ENCODE measurements at places on chromosomes 1 and 21.

DNA sequence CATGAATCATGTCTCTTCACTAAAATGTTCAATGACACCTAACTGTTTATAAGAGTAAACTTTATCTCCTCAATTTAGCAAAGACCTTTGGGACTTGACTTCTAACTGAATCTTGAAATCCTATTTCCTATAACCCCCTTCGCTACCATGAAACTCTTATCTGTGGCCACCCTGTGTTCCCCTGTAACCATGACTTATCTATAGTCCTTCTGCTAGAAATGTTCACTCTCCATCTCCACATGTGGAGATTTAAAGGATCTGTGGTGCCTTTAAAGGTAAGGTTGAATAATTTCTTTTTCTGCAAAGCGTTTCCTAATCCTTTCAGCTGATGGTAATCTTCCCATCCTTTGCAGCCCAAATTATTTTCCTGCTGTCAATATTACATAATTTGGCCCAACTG lies 436.3 kb upstream of the RUNX1 start:
- no peak for DNase-seq

DNA sequence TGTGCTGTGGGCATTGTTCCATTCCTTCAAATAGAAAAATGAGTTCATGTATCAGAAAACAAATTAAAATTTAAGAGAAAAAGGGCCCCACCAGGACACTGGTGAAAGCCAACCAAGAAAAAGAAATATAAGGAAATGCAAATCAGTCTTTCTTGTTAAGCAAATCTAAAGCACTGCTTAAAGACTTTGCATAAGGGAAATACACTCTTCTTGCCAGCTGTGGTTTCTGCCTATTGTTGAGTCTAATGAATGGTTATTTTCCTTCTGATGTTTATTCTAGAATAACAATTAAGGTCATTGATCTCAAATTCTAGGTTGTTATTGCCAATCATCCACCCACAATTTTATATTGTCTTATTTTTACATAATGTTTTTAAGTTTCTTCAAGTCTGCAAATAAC lies 158.6 kb upstream of the SNX7 start:
- DNase-seq = no peak

- no peak for DNase-seq
Measured at GRCh38 chr21:43684424-43684823, 25.1 kb downstream of the RRP1B start.

DNA sequence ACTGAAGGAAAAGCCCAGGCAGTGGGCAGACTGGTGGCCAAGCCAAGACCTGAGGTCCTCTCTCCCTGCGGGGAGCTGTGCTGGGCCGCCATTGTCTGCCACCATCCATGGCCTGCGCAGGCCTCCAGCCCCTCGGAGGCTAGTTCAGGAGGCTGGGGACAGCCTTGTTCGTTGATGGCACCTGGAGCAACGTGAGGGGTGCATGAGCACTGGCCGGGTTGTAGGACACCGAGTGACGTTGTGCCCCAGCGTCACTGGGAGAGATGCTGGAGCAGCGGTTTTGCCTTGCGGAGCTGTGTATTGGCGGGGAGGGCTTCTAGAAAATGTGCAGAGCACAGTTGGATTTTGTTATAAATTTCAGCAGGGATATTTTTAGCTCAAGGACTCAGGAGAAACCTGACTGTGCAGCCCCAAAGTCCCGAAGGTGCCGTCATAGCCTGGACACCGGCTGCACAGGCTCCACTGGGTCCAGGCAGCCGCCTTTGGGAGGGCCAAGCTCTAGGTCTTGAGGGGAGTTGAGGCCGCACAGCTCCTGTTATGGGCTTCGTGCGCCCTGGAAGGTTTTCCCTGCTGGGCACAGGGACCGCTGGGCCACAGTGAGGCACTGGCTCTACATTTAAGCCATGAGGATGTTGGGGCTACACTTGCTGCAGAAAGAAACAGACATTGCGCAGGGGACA lies 48.2 kb upstream of the ADARB1 start:
- DNase-seq = no peak

DNA sequence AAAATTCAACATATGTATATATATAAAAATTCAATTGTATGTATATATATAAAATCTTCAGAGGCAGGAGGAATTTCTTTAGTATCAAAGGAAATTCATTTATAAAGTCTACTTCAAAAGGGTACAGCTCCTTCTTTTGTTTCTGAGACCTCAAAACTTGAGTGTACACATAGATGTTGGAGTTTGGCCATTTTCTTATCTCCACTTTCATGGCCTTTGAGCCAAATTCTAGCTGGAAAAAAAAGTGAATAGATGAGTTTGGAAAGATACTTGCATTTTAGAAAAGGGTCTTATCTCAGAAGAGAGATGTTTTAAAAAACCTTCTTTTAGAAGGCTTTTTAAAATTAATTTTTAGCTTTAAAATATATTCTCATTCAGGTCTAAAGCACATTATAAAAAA lies 103.2 kb downstream of the ATF6 start:
- DNase-seq = no peak

- no peak for DNase-seq
Measured at GRCh38 chr1:221979444-221980032, 237.6 kb upstream of the DUSP10 start.

- DNase-seq = no peak
Measured at GRCh38 chr1:199936441-199936840, 91.1 kb upstream of the NR5A2 start.

GRCh38 chr1:212152308-212152693 lies 116.8 kb downstream of the DTL start:
- DNase-seq = peak; percentile 21

GRCh38 chr1:42682739-42683531 lies 717 bp downstream of the YBX1 start:
- peak; percentile 58 for DNase-seq

- no peak for DNase-seq
Measured at GRCh38 chr1:22075718-22076117, 23.2 kb downstream of the CDC42 start.

GRCh38 chr1:180287988-180288705 lies 58.1 kb downstream of the LHX4 start:
- no peak for DNase-seq

DNA sequence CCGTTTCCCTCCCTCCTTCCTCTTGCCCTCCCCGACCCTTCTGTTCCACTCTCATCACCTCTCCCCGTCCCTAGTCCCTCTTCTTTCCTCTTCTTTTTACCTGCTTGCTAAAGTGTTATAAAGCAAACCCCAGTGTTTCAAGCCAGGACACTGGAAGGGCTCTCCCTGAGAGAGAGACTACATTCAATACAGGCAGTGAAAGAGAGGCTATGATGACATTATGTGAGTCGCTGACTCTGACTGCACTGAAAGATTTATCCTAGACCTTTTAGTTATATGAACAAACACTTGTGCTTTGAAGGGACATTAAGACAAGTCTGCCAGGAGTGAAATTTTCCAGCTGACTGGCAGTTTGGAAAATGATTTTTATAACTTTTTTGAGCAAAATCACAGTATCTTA lies 155.7 kb downstream of the S1PR1 start:
- DNase-seq = no peak

- no peak for DNase-seq
Measured at GRCh38 chr1:39675220-39675619, 3.3 kb upstream of the NT5C1A start.

GRCh38 chr21:29168891-29169315 lies 38.5 kb downstream of the MAP3K7CL start:
- DNase-seq = no peak

DNA sequence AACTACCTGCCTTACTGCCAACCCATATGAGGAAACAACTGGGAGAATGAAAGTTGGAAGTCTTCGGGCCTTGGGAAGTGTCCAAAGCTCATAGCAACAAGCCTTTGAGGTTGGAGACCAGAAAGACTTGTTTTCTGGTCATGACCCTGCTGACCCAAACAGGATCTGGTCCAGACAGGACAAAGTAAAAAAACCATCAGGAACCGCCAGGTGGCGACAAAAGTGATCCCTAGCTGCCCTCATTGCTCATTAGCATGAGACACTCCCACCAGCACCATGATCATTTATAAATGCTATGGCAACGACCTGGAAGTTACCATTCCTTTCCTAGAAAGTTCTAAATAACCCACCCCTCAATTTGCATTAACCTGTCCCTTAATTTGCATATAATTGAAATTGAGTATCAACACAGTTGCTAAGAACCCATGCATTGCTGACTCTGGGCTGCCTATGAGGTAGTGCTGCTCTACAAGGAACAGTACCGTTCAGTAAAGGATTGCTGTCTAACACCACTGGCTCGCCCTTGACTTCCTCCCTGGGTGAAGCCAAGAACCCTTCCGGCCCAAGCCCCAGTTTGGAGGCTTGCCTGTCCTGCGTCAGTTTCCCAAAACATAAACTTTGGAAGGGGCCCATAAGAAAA lies 89.0 kb downstream of the URB2 start:
- DNase-seq = no peak

GRCh38 chr1:101128846-101129245 lies 103.3 kb upstream of the DPH5 start:
- DNase-seq = no peak

DNA sequence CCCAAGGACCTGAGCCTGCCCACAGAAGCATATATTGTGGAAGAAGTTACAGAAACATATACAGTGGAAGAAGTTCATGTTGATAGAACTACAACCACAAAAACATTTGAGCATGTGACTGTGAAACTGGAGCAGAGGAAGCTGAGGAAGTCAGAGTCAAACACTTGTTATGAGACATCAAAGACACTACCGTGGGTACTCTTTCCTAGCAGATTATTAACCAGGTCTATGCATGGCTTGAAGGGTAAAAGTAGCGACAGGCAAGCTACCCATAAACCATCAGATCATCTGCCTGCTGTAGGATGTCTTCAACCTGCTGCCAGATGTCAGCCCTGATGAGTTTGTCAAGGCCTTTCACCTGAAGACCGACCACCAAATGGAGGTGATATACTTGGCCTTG lies 35.8 kb downstream of the IVNS1ABP start:
- DNase-seq = no peak

DNA sequence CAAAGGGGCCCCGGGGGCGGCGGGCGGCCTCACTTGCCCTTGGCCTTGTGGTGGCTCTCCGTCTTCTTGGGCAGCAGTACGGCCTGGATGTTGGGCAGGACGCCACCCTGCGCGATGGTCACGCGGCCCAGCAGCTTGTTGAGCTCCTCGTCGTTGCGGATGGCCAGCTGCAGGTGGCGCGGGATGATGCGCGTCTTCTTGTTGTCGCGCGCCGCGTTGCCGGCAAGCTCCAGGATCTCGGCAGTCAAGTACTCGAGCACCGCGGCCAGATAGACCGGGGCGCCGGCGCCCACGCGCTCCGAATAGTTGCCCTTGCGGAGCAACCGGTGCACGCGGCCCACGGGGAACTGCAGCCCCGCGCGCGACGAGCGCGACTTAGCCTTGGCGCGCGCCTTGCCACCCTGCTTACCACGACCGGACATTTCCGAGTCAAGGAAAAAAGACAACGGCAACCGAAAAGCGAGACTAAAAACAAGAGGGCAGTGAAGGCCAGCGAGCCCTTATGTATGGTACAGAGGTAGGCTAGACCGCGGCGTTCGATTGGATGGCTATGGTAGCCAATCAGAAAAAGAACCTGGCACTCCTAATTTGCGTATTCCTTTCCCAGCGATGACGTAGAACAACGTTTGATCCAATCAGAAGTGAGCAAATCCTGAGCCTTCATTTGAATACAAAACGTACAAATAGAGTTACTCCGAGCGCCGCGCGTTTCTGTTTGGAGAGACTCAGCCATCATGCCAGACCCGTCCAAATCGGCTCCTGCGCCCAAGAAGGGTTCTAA lies 29.6 kb upstream of the RNF187 start:
- DNase-seq = no peak

DNA sequence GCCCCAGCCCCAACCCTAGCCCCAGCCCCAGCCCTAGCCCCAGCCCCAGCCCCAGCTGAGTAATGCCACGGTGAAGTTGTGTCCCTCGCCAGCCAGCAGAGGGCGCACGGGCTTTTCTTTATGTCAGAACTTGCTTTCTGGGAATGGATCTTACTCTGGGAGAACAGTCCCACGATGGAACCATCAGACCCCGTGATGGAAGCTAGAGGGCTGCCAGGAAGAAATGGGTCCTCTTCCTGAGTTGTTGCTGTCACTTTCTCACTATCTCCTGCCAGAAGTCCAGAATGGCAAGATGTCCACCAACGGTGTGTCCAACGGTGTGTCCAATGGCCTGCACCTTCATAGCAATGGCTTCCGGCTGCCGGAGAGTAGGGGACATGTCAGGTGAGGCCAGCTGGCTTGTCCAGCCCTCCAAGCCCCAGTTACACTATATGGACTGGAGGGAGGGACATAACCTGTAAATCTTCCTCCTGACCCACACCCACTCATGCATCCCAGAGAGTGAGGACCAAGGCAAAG lies 25.1 kb upstream of the TMEM222 start:
- peak; percentile 69 for DNase-seq

- no peak for DNase-seq
Measured at GRCh38 chr1:76763738-76764137, 103.5 kb upstream of the ST6GALNAC5 start.

DNA sequence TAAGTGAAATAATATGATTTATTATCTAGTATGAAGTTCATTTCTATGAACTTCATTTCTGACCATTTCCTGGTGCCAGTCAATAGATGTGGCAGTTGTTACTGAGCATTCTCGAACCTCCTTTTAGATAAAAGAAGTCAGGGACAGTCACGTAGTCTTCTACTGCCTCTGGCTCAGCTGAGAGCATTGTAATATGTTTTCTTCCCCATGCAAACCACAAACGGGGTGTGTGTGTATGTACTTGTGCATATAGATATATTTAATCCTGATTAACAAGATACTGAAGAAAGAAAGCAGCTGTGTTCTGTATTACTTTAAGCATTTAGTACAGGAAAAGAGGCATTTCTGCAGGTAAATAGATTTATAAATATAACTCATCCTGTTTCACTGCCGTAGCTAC lies 21.6 kb downstream of the ZNF684 start:
- DNase-seq = no peak

- DNase-seq = no peak
Measured at GRCh38 chr1:46489169-46489637, 433 bp upstream of the DMBX1 start.

DNA sequence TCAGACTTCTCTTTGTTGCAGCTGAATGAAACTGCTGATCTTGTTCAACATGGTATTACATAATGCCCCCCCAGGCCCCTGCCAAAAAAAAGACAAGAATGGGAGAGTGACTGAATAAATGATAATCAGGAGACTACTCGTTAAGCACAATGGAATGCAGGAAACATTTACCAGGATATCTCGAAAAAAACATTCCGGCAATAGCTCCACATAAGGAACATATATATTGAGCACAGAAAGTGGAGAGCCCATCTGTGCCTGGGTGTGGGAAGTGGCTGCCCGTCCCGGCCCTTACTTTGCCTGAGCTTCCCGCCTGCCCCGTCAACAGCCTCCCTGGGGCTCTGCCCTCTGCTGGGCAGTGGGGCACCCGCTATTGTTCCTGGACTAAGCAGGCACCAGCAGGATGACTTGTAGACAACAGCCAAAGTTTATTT lies 13.3 kb downstream of the TRIM11 start:
- DNase-seq = peak; percentile 26

DNA sequence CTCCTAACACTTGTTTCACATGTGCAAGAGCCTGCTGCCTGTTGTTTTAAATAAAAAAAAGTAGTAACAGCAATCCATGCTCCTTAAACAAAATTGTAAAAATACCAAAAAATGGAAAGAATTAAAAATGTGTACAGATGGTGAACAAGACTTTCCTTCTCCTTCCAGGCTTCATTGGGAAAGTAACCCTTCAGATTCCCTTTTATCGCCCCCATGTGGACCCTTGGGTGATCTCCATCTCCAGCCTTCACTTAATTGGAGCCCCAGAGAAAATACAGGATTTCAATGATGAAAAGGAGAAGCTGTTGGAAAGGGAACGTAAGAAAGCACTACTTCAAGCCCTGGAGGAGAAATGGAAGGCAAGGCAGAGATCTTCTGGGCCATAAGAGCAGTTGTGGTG lies 14.2 kb downstream of the VPS13D start:
- DNase-seq = peak; percentile 47
